Stimulated activated CD4-positive, alpha-beta T cell treated with anti-CD3 and anti-CD28 coated beads, Interleukin-1b, Interleukin-23, amount 100 ng/mL, for 4 hours (primary cell): ENCODE measurements at places on chromosomes 3 and 15.

DNA sequence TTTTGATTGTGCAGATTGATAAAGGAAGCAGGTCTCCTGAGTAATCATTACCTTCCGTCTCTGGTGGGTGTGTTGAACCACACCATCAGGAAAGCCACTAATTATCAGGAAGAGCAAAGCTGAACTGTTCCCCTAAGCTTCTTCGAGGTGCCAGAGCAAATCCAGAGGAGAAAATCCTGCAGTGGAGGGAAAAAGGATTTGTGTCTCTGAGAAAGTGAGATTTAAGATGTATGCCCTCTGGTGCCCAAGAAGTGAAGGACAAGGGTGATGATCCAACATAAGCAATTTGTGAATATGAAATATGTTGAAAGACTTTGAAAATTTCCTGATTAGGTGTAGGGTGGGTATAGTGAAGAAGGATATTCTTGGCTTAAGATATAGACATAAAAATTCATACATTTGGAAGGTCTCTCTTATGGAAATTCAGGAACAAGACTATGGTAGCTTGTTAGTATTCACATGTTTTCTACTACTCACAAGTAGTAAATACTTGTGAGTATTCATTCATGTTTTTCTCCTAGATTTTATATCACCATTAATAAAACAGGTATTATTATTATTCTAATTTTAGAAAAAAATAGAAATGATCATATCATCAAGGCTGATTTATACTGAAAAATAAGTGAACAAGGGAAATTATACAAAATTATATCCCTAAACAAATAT is 34.8 kb downstream of the COMMD2 start:
- no peak for DNase-seq

DNA sequence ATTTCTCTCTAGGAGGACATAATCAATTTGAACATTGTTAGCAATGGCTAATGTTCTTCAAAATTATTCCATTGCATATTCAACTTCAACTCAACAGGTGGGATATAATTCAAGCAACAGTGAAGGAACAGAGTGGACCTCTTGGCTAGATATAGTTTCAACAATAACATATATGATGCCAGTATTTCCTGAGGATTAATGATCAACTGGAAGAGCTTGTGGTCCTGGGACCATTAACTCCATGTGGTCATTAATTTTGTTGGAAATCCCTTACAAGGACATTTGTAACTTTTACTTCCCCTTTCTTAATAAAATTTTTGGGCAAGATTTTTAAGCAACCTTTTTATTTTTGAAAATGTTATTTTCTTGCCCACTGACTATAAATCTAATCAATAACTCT is 54.3 kb upstream of the ROBO2 start:
- DNase-seq, result no peak

DNA sequence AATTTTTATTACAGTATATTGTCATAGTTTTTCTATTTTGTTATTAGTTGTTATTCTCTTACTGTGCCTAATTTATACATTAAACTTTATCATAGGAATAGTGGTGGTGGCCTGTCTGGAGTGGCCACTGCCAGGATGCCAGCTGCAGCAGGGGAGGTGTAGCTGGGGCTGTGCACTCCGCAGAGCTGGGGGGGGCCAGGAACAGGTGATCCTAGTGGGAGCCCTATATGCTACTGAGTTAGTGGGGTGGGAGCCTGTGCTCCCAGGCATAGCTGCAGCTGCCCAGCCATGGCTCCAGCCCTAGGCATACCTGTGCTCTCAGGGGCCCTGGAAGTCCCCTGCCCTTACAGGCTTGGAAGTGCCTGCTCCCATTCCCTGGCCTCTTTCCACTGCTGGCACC is 638.1 kb upstream of the KCNMB2 start:
- no peak for DNase-seq

- DNase-seq, result no peak
These were observed 118.7 kb downstream of the KCNH8 start for GRCh38 chr3:19267040-19267439.

DNA sequence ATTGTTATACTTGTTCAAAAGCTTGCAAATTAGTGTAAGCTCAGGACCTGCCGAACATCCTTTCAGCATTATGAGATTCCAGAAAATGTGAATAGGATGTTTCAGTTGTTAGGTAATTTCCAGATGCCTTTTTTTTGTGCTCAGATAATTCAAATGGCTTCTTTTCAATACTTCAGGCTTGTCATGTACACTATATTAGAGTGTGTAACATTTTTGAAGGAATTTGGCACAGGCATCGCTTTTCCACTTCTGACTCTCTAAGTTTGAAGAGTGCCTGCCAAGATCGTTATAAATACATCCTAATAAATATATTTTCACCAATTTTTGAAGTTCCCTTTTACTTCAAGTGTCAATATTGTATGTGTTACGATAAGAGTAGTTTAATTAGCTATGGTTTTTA is 35.2 kb downstream of the CADM2 start:
- DNase-seq, result no peak

- DNase-seq, result no peak
These were observed 466.7 kb downstream of the C3orf38 start for GRCh38 chr3:88616413-88616812.

DNA sequence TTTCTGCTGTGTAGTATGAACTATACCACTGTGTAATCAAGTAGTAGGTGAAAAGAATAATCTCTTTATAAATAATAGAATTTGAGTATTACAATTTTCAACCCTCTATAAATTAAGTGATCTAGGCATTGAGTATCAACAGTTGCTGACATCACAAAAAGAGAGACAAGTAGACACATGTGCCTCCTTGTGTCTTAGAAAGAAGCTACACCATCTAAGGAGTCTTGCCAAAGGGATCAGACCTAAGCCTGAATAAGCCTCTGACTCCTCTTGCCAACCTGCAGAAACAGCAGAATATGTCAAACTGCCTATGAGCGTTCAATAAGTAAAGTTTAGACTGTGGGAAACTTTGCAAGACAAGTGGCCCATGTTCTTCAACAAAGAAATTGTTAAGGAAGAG is 5.8 kb upstream of the MTMR10 start:
- DNase-seq, result no peak
